Activated T-helper 17 cell treated with anti-CD3 and anti-CD28 coated beads, Interleukin-2, amount 50 U/mL, for 72 hours (primary cell): ENCODE measurements at places on chromosomes 7 and 10.

- ATAC-seq = no peak
These were observed 138.8 kb upstream of the SHH start for GRCh38 chr7:155950898-155951553.

DNA sequence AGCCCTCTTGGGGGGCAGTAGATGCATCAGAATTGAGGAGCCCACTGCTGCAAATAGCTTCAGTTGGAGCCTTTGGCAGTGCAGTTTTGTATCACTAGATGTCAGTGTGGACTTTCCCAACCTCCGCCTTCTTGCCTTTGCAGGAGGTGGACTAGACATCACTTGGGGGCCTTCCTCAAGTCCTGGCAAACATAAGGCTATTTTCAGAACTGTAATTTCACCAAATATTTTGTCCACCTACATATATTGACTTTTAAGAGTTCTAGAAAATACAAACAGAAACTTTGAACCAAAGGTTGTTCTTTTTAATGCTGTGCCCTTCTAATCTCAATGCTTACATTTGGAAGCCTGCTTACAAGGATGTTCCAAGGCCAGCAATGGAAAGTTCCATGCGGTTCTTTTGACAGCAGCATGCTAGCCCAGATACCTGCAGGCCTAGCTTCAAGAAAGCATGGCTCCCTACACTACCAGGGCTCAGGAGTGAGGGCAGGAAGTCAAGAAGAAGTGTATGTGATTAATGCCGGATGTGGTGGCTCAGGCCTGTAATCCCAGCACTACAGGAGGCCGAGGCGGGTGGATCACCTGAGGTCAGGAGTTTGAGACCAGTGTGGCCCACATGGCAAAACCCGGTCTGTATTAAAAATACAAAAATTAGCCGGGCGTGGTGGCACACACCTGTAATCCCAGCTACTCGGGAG is 8.0 kb upstream of the ZNRF2 start:
- peak; percentile 79 for ATAC-seq

- ATAC-seq = peak; percentile 27
These were observed 37.2 kb downstream of the PRSS2 start for GRCh38 chr7:142807855-142808460.

- no peak for ATAC-seq
These were observed 22.3 kb downstream of the AOC1 start for GRCh38 chr7:150874401-150875198.

- ATAC-seq = peak; percentile 46
These were observed 29.4 kb downstream of the ENTPD1 start for GRCh38 chr10:95785317-95785716.

- no peak for ATAC-seq
These were observed 73.2 kb downstream of the SRI start for GRCh38 chr7:88146616-88147015.

DNA sequence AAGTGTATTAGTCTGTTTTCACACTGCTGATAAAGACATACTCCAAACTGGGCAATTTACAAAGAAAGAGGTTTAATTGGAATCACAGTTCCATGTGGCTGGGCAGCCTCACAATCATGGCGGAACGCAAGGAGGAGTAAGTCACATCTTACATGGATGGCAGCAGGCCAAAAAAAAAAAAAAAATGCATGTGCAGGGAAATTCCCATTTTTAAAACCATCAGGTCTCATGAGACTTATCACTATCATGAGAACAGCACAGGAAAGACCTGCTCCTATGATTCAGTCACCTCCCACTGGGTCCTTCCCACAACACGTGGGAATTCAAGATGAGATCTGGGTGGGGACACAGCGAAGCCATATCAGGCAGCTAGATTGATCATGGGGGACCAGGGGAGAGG is 136.8 kb downstream of the EXOC4 start:
- no peak for ATAC-seq

DNA sequence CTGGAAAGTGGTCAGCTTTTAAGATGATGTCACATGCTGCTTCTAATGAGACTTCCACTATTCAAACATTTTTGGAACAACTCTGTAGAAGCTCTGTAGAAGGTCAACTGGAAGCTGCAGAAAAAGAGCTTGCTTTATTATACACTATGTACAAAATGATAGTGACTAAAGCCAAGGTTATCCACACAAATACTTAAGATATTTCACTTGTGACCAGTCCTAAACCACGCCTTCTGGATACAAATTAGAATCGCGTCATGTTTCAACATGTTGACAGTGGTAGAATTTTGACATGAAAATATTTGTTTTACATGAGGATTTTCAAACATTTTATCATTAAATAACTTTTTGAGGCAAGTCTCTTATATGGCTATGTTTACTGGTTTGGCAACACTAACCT is 499.6 kb upstream of the PHF14 start:
- ATAC-seq = no peak

- no peak for ATAC-seq
These were observed 41.5 kb downstream of the CYP17A1 start for GRCh38 chr10:102795453-102796406.

DNA sequence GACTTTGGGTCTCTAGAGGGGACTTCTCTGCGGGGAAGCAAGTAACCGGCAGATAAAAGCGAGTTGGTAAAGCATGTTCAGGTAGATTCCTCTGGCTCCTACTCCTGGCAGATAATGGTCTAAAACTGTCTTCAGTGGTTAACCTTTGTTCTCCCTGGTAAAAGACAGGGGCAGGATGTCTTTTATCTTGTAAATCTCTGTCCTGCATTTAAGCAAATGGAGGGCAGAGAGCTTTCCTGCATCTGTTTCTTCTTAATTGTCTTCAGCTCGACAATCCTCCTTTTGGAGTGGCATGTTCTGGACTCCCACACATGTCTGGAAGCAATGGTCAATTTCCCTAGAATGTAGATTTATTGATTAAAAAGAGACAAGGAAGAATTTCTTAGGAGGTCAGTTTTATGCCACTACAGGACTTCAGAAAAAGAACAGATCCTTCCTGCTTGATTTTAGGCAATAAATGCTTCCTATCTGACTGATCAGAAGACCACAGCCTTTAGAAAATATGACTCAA is 16.6 kb downstream of the C7orf33 start:
- ATAC-seq = no peak

GRCh38 chr7:55524558-55525310 is 47.6 kb downstream of the VOPP1 start:
- ATAC-seq = no peak

- ATAC-seq = no peak
These were observed 183.0 kb downstream of the THSD7A start for GRCh38 chr7:11648980-11649379.

DNA sequence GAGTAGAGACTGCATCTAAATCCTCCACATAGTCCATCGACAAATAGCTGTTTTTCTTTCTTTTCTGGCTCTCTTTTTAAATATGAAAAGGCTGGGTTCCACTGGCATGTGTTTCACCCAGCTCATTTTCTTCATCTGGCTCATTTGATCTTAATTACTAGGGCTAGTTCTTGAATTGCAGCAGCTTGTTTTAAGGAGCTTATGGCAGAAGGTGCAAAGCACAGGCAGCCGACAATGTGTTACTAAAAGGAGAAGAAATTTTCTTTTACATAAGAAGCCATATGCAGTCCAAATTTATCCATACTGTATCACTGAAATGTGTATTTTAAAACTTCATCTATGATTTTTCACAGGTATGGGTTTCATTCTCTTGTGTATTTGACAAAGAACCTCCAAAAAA is 205.6 kb upstream of the PTER start:
- no peak for ATAC-seq

GRCh38 chr7:118938845-118939244 is 714.3 kb downstream of the ANKRD7 start:
- no peak for ATAC-seq

DNA sequence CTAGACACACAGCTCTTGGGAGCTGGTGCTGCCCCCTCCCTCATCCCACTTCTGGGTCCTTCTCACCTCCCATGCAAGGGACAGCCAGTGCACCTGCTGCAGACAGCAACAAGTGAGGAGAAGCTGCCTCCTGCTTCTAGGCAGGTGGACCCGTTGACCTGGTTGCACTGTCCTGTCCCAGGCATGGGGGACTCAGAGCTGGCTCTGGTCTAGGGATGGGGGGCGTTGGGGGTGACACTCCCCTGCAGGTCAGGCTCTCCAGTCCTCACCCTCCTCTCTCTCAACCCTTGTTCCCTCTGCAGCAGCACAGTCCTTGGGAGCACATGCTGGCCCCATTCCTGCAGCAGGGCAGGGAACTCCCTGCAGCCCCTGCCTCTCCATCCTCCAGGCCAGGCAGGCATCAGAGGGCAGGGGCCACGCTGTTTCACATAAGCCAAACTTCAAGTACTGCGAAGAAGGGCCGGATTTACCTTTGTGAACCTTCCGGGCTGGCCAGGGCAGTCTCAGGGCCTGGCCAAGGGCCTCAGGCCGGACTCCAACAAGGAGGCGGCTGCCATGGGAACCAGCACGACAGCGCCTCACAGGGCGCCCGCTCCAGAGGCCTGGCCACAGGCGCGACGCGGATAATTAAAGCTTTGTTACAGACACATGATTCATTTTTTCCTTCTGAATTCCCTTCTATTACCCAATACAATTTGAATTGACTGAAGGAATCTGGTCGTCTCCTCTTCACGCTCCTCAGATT is 48.5 kb downstream of the RASGEF1A start:
- ATAC-seq = no peak

DNA sequence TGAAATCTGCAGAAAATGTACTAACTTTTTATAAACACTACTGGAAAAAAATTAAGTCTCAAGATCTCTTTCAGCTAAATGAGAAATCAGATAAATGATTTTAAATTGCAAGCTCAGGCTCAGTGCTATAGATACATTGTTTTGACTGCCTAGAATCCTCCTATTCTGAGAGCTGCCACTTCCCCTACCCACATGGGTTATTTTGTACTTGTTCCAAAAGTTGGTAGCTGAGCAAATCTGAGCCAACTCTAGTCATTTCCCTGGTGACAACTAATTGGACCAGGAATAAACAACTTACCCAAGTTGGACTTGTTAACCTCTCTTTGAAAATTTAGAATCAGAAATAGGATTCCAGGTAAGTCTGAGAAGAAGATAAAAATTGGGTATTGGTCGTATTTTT is 202.1 kb downstream of the MBL2 start:
- ATAC-seq = no peak
